ENCODE measurements at places on chromosomes 4 and X.

DNA sequence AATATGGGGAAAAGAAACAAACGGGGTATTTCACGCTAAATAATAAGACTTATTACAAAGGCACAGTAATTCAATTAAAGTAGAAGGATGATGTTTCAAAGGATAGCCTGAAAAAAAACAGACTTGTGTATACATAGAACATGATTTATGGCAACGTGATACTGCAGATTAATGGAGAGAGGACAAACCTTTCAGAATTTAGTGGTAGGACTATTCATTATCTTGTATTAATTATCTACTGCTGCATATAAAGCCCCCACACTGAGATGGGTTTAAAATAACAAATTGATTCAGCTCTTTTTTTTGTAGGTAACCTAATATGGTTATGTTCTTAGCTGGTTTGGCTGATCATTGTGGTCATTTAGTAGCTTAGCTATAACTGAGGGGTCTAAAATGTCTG lies 1269.0 kb downstream of the FSTL5 start:
- no peak for DNase-seq

DNA sequence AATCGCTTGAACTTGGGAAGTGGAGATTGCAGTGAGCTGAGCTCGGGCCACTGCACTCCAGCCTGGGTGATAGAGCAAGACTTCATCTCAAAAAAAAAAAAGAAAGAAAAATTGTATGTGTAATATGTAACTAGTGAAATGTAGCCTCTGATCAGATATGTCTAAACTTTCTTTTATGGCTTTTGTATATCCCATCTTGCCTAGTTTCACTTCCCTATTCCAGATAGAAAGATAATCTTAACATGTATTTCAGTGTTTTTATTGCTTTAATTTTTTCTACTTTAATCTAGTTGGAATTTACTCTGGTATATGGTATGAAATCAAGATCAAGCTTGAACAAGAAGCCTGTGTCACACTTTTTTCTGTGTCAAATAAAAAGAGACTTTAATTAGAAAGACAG lies 1.9 kb upstream of the ZNF41 start:
- DNase-seq: no peak

- DNase-seq: no peak
Measured at GRCh38 chrX:108307132-108308085, 130.8 kb downstream of the COL4A6 start.

GRCh38 chrX:84216881-84217280 lies 28.9 kb upstream of the RPS6KA6 start:
- no peak for DNase-seq

- DNase-seq: no peak
Measured at GRCh38 chrX:125198546-125198945, 121.1 kb upstream of the TEX13C start.

DNA sequence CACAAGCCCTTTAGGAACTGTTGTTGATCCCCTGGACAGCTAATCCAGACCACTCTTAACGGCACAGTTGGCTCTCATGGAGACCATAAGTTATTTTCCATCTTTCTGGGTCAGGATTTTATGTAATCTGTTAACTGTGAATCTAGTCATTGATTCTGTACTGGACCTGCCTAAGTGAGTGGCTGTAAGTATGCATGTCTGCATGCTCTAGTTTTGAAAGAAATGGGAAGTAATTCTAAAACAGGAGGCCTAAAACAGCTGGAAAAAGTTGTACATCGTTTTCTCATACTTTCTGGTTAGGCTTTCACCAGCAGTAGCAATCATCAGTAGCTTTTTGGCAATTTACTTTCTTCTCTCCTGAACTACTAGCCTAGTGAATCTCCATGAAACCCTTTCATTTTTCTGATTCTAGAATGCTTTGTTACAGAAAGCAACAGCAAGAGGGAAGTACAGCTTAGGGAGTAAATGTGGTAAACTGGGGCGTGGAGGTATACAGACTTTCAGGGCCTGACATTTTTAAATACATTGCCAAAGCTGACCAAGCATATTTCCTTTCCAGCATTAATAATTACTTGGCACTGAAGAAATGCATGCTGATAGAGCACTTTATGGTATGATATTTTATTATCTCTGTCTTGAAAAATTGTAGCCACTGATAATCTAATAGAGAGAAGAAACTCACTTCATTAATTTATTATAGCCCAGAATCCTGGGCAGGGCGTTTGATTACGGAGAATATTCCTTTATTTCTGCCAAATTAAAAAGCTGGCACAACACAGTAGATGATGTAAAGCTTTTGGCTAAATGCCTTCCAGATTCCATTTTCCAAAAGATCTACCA lies 202.7 kb downstream of the BANK1 start:
- no peak for DNase-seq

- no peak for DNase-seq
Measured at GRCh38 chrX:110056419-110056818, 53.5 kb downstream of the TMEM164 start.

DNA sequence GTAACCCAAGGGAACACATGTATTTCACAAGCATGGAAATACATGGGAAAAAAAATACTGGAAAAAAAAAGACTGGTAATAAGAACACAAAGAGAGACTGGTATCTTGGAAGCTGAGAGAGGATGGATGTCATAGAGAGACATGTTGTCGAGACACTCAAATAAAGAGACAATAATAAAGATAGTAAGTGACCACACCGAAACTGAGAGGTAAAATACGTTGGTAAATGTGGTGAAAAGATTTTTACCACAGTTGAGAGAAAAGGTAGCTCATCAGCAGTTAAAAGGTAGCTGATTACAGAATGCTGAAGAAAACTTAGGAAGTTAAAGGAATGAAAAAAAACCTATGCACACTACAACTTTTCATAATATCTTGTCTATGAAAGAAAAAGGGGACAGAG lies 81.1 kb downstream of the ARAP2 start:
- no peak for DNase-seq

- DNase-seq: no peak
Measured at GRCh38 chrX:74104356-74105015, 199.5 kb upstream of the ZCCHC13 start.

DNA sequence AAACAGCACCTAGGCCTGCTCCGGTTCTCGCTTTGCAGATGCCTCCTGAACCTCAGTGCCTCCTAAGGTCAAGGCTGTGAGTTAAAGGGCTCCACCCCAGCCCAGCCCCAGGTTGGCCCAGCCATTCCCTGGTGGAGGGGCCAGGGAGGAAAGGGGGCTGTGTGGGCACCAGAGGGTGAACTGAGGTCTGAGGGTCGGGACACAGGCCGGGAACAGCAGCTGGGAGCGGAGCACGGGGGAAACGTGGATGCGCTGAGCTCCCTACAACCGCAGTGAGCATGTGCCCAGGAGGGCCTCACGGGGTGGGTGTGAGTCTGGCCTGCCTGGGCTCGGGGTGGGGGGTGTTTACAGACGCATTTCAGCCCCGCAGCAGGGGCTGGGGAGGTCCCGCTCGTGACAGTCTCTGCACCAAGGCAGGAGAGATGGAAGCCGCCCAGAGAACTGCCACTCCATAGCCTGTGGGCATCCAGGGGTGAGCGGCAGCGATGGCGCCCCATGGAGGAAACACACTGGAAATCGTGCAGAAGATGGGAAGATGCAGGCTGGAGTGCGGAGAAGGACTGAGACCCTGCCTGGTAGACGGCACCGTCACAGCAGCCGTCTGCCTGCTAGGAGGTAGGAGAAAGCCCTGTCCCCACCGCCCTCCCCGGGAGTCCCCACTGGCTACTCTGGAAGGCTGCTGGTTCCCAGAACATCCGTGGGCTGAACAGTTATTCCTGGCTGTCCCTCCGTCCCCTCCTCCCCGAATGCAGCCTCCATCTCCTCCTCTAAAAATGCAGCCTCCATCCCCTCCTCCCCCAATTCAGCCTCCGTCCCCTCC lies 9.9 kb upstream of the SLC25A6 start:
- no peak for DNase-seq

- no peak for DNase-seq
Measured at GRCh38 chr4:101886826-101887225, 96.3 kb downstream of the BANK1 start.

- DNase-seq: no peak
Measured at GRCh38 chrX:120999413-120999812, 13.9 kb upstream of the CT47A1 start.

DNA sequence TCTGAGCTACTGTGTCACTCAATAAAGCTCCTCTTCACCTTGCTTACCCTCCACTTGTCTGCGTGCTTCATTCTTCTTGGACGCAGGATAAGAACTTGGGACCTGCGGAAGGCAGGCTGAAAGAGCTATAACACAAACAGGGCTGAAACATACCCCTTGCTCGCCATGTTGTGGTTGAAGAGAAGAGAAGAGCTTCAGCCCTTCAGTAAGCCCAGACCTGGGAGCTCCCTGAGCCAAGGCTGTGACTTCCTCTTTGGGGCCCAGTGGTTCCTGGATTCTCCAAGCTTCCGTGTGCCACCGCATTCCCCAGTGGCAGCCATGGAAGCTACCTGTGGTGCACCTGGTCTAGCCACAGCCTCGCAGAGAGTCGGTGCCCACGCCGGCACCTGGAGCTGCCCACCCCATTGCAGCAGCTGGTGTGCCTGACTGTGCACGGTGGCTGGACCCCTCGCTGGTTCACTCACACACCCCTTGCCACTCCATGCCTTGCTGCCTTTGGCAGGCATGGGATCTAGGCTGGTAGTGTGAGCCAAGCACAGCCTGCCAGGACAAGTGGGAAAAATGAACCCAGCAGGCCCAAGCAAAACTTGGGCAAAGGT lies 160.6 kb downstream of the EVC2 start:
- DNase-seq: no peak

DNA sequence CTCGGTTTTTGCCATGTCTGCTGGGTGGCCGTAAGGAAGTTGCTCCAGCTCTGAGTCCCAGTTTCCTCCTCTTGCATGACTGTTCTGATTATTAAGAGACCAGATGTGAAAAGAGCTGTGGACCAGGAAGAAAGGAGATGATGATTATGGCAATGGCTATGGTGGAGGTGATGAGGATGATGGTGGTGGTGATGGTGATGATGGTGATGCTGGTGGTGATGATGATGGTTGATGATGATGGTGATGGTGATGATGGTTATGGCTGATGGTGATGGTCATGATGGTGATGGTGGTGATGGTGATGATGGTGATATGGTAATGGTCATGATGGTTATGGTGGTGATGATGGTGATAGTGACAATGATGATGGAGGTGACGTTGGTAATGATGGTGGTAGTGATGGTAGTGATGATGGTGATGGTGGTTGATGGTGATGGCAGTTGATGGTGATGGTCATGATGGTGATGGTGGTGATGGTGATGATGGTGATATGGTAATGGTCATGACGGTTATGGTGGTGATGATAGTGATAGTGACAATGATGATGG lies 107.8 kb upstream of the NKX1-1 start:
- DNase-seq: no peak

- no peak for DNase-seq
Measured at GRCh38 chrX:129524250-129524850, 1.1 kb upstream of the SMARCA1 start.

DNA sequence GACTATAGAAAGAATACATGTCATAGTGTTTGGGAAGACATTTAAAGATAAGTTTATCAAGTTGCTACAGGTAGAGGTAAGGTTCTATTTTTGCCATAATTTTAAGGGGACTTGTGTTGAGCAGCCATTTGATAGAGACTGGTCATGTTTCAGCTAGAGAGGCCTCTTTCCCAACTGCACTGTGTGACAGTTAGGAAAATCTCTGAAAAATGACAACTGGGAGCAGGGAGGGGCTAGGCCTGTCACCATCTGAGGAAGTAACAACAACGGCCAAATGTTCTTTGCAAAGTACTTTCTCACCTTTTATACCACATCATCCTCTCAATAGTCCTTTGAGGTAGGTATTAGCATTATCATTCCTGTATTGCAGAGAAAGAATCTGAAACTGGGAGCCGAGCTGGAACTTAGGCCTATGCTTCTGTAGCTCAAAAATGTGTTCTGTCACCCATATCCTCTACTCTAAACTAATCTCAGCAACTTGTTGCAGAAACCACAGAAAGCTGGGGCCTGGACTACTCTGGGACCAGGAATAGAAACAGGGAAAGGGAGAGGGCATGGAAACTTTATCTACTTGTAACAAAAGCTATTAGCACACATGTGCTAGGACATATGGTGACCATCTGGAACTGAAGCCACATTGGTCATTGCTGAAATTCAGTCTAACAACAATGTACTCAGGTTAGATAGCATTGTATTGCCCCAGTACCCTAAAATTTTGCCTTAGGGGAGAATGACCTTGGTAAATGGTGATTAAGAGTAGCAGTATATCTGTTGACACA lies 198.9 kb downstream of the MID1IP1 start:
- no peak for DNase-seq

- DNase-seq: no peak
Measured at GRCh38 chr4:130335417-130336194, 1239.7 kb downstream of the C4orf33 start.

DNA sequence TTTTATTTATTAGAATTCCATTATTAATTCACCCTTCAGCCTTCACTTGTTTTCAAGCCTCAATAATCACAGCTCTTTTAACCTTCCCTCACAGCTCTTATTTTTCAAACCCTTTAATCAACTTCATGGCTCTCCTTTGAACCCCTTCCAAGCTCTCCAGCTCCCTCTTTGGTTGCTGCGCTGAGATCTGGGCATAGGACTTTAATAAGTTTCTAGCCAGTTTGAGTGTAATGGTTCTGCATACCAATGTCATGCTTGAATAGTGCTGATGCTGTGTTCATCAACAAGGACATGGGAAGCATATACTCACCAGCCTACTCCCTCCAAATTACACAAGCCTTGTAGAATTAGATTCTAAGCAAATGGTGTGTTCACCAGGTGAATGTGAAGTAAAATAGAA lies 3.5 kb upstream of the RNF212 start:
- DNase-seq: no peak

DNA sequence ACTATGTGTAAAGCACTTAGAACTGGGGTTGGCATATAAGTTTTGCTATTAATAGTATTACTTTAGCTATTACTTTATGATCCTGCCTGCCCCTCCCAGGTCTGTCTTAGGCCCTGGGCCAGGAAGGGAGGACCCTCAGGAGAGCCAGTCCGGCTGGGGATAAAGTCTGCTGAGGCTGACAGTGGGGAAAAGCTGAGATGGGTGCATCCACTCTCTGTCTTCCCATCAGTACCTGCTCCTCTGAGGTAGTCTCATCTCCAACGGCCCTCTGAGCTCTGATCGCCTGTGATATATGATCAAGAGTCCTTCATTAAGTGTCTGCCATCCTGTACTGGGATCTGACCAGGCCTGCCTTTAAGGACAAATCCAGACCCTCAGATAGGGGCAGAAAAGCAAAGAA lies 156.5 kb upstream of the PJA1 start:
- DNase-seq: no peak

- DNase-seq: no peak
Measured at GRCh38 chr4:123996718-123997510, 600.3 kb downstream of the SPRY1 start.

GRCh38 chr4:110618581-110619462 lies 4.1 kb downstream of the PITX2 start:
- DNase-seq: no peak

GRCh38 chrX:24151513-24151912 lies 2.0 kb downstream of the ZFX start:
- no peak for DNase-seq

GRCh38 chr4:140806163-140806562 lies 50.0 kb upstream of the TBC1D9 start:
- DNase-seq: no peak

- no peak for DNase-seq
Measured at GRCh38 chr4:6322067-6322760, 52.6 kb downstream of the WFS1 start.

- DNase-seq: no peak
Measured at GRCh38 chr4:154626793-154627484, 14.5 kb upstream of the FGG start.

GRCh38 chr4:122000849-122001248 lies 49.0 kb upstream of the TRPC3 start:
- no peak for DNase-seq

- DNase-seq: no peak
Measured at GRCh38 chr4:152964335-152964734, 28.2 kb downstream of the FHDC1 start.

GRCh38 chrX:17494216-17494615 lies 119.2 kb downstream of the NHS start:
- DNase-seq: no peak

Data from stimulated activated CD4-positive, alpha-beta T cell treated with anti-CD3 and anti-CD28 coated beads, Interleukin-15, amount 100 ng/mL, for 1 hour (primary cell).